Type B pancreatic cell (in vitro differentiated cells): ENCODE measurements at places on chromosomes 11 and 22. TPM values are rescaled to one million over a fixed set of nuclear protein-coding genes. Genes with fewer than 3 reads are reported as not detected.

The PDE2A gene
- 2.8 and 3.8 TPM in 2 replicates for total RNA-seq

The KDM4D gene
- 0.83 and 2.4 TPM in 2 replicates for total RNA-seq

The SYTL2 gene
- 30.6 and 42.4 TPM in 2 replicates for total RNA-seq

GRCh38 chr11:119380827-119381180 lies 686 bp downstream of the USP2 start:
- H3K27me3 ChIP-seq, result peaks cover 7% of the 10 kb centered on the region
- H3K4me1 ChIP-seq, result peaks cover 18% of the 10 kb centered on the region
- H3K27ac ChIP-seq, result no peak overlapping the region
- H3K36me3 ChIP-seq, result no peaks in the 10 kb centered on the region
- no peak for DNase-seq

DNA sequence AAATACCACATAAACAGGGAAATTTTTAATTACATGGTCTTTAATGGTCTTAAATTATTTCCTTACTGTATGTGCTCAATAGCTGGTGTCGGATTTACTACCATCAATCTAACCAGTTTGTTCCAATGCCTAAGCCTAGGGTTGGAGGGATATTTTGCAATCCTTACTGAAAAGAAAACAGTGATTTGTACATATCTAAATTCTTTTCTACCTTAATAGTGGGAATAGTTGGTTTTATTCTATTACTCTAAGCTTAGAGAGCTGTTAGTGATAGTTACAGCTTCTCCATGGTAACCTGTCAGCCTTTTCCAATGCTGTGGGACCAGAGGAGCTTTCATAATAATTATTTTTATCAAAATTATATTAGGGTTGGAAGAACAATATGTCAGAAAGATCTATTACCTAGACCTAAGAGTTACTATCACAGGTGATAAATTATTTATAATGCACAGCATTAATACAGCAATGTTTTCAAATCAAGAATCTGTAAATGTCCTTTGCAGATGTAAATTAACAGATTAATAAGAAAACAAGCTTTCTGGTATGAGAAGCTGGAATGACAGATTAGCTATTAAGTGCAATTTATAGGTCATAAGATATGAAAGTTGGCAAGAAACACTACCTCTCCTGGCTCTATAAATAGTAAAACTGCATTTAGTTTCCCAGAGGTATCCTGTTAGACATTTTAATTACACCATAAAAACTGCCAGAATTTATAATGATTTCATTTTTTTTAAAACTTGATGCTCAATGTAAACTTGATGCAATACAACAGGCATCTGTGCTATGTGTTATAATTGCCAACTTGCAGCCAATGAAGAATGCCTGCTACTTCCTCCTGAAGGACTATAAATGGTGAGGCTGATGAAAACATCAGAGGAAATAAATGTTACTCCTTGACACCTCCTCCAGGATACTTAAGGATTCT lies 262.0 kb upstream of the PITPNB start:
- DNase-seq, result no peak
- H3K4me3 ChIP-seq, result no peak overlapping the region
- H3K27ac ChIP-seq, result no peak overlapping the region
- H3K36me3 ChIP-seq, result peaks cover 3% of the 10 kb centered on the region
- H3K4me1 ChIP-seq, result peaks cover 10% of the 10 kb centered on the region
- peaks cover 4% of the 10 kb centered on the region for H3K27me3 ChIP-seq

- peaks cover 17% of the 10 kb centered on the region for H3K27me3 ChIP-seq
- peaks cover 26% of the 10 kb centered on the region for H3K4me1 ChIP-seq
- H3K36me3 ChIP-seq, result no peaks in the 10 kb centered on the region
- H3K4me3 ChIP-seq, result no peak overlapping the region
- no peak for DNase-seq
Observed at GRCh38 chr11:64011371-64011770, 24.4 kb upstream of the FLRT1 start.
